Posterior cingulate gyrus (tissue), 11 donors: ENCODE measurements at places on chromosomes 6 and 20.

DNA sequence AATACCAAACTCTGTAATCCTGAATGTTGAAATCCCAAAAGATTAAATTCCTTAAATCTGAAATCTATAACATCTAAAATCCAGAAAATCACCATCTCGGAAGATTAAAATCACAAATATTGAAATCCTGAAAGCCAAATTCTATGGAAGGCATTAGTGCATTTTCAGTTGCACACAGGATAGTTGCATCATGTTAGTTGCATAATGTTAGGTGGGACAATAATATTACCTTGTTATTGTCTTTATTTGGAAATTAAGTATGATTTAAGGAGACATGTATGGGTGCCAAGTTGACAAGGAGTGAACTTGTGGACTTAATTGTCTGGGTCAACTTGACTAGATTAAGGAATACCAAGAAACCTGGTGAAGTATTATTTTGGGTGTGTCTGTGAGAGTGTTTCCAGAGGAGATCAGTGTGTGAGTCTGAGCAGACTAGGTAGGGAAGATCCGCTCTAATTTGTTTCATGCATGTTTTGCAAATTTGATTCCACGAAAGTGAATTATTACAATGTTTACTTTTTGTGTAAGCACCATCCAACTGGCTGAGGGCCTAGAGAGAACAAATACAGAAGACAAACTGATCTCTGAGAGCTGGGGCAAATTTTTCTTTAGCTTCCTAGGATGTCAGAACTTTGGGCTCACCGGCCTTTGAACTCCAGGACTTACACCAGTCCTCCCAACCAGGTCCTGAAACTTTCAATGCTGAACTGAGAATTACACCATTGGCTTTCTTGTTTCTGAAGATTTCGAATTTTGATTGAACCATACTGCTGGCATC, 545.1 kb upstream of the IRAK1BP1 start:
- no peak for DNase-seq

- DNase-seq = no peak
Measured at GRCh38 chr6:116929825-116930224, 52.8 kb downstream of the RFX6 start.

- no peak for DNase-seq
Measured at GRCh38 chr20:60131375-60131774, 173.2 kb downstream of the CDH26 start.

GRCh38 chr6:158564243-158565121, 4.6 kb downstream of the TMEM181 start:
- DNase-seq = no peak

DNA sequence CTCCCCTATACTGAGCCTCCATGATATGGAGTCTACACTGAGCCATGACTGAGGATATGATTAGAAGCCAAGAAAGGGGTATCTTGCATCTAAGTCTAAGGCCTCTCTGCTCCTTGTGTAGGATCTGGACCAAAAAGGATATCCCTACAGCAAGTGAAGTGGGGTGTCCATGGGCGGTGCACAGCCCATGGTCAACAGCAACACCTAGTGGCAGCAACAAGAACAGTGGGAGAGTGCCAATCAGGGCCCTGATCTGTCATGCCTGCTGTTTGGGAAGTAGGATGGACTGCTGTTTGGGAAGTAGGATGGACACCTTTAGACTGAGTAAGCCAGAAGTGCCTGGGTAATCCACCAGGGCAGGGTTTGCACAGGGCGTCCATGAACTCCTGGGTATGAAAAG, 22.4 kb downstream of the PTGIS start:
- no peak for DNase-seq

DNA sequence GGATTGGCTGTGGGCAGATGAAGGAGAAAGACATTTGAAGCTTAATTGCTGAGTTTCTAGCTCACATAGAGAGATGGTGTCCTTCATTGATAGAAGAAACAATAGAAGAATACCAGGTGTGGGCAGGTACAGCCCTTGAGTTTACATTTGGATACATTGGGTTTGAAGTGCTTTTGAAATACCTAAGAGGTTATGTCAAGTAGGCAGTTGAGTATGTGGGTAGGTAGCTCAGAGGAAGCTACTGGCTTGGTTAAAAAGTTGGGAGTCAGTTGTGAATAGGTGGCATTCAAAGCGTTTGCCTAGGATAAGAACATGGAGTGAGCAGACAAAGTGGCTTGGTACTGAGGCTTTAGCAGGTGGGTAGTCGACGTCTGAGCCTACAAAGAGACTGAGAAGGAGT, 25.0 kb downstream of the NDUFAF5 start:
- no peak for DNase-seq

GRCh38 chr6:168101590-168102314, 22.7 kb upstream of the FRMD1 start:
- DNase-seq = peak; percentile 69

- DNase-seq = no peak
Measured at GRCh38 chr6:52595000-52595795, 18.3 kb upstream of the TRAM2 start.

DNA sequence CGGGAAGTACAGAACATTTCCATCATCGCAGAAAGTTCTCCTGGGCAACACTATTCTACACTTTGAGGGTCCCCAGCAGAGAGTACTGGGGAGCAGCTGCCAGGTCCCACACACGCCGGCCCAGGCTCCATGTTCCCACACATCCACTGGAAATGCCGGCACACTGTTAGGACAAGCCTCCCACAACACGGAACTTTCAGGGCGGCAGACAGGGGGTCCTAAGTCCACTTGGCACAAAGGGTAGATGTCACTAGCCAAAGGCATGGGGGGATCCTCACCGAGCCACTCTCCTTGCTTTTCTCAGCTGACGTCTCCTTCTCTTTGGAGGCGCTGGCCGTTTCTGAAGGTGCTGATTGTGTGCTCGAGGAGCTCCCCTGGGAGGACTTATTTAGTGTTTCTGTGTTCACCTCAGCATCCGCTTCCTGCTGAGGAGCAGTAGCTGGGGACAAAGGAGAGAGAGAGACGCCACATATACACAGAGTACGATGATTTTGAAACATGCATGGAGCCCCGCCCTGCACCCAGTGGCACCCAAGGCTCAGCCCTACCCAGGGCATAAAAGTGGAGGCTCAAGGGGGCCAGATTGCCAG, 135.4 kb downstream of the ZMYND8 start:
- no peak for DNase-seq

DNA sequence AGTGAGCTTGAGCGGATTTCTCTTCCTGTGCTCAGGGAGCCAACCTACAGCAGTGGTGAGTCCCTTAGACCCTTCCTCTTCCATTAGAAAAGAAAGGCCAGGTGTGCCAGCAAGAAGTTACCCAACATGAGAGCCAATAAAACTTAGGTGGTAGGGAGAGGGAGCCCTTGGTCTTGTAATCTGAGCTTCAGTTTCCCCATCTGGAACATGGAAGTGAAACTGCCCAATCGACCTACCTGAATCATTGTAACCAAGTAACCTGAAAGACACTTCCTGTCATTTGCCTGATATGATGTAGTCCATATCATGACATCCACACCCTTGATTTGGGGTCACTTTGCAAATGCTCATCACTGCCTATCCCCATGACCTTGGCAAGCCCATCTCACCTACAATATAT, 66.4 kb downstream of the MDGA1 start:
- DNase-seq = no peak

DNA sequence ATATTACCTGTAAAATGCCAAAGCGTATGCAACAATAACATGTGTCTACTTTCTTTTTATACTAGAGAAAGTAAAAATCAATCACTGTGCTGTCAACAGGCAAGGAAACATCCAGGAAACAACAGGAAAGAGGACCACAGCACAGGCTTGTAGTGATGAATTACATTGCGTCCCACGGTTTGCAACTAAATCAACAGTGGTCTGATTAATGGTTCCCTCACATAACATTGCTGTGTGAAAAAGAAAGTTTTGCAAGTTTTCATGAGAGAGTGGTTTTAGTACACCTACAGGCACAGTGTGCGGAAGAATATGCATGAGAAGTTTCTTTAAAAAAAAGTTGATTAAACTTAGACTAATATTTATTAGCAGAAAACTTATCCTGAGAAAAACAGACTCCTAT, 329.5 kb upstream of the HSF2 start:
- no peak for DNase-seq

GRCh38 chr6:102417368-102417998, 1024.0 kb downstream of the GRIK2 start:
- DNase-seq = no peak

- DNase-seq = no peak
Measured at GRCh38 chr20:13236990-13237720, 16.1 kb downstream of the ISM1 start.

DNA sequence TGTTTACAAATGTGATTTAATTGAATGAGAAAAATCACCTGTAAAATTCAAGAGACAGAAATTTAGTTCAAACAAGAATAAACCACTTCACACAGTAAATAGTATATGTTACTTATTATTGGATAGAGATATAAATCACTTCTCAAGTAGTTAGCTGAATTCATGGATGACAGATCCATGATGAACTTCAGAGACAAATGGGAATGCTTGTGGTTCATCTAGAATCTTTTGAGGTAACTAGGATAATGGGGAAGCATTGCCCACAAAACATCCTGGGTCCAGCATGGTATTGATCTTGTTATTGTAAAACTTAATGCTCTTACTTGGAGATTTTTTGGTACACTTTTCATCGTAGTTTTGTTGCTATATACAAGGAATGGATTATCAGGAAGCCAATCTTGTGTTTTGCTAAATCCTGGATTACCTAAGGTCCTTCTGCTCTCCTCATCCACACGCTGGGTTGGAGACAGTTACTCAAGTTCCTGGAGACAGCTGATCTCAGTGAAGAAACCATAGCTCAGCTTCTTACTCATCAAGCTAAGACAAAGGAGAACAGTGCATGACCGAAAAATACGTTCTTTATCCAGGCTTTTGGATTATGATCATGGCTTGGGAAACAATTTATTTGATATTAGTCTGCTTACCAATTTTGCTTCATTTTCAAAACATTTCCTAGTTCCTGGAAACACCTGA, 142.5 kb upstream of the PREP start:
- DNase-seq = no peak

- DNase-seq = no peak
Measured at GRCh38 chr20:22921595-22922421, 113.3 kb upstream of the SSTR4 start.
